SW 1271 (cell line): ENCODE measurements at places on chromosomes 2 and 18.
A peak's percentile ranks its signal among the peaks of the same experiment; 100 is the strongest.

GRCh38 chr2:218981881-218982585 is 3.0 kb downstream of the FEV start:
- DNase-seq = no peak

- no peak for DNase-seq
Observed at GRCh38 chr2:3637692-3638455, 20.1 kb upstream of the ALLC start.

DNA sequence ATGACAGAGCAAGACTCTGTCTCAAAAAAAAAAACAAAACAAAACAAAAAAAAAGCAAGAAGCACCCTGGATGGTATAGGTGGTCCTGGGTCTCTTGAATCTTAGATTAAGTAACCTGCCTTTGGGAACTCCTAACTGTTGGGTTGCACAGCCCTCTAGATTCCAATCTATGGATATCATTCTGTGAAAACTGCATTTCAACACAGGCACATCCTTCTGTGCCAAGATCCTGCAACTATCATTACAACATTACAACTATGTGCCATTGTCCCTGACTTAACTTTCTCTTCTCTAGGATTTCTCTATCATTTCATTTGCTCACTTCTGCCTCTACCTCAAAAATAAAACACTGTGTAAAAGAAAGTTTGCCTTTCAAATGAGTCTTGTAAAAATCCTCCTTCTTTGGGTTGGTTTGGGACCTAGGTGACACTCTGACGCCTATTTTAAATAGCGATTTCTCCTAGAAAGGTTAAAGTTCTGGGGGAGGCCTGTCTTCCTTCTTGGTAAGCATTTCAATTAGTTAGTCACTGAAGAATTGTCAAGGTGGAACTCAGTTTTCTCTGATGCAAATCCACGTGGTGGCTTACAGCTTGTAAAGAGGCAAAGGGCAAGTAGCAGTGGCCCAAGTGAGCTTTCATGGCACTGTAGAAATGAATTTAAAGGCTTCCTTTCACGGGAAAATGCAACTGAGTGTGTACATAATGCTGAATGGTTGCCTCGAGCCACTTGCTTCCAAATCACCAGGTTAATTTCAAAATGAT is 9.2 kb downstream of the LGALSL start:
- no peak for DNase-seq

DNA sequence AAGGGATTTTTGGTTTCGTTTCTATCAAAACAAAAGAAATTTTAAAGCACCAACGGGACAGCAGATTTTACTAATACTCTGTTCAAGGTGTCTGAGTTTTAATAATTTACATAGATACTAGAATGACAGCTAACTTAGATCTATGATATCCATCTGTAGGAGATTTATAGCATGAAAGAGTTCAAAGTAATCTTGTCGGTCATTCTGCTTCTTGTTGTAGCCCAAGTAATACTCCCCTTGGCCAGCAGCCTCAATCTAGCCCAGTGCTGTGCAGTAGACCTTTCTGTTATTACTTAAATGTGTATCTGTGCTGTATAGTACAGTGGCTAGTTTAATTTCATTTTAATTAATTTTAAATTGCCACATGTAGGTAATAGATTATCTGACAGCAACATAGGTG is 44.7 kb downstream of the ANKRD12 start:
- no peak for DNase-seq

GRCh38 chr18:486929-487740 is 13.4 kb downstream of the COLEC12 start:
- no peak for DNase-seq

- DNase-seq = no peak
Observed at GRCh38 chr2:134181219-134181618, 72.7 kb upstream of the MGAT5 start.

DNA sequence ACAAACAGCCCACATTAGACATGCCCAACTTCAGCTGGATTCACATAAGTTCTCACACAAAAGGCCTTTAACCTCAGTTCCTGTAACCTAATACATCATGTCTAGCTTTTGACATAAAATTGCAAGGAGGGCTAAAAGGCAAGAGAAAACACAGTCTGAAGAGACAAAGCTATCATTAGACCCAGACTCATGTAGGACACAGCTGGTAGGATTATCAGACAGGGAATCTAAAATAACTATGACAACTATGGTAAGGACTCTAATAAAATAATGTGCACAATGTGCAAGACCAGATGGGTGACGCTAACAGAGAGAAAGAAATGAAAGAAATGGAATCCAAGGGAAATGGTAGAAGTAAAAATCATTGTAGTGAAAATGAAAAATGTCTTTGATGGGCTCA is 643.2 kb upstream of the RAB6C start:
- no peak for DNase-seq

- DNase-seq = no peak
Observed at GRCh38 chr2:230268606-230269243, 43.2 kb downstream of the SP140 start.

GRCh38 chr2:15863089-15863488 is 77.3 kb upstream of the MYCN start:
- no peak for DNase-seq

DNA sequence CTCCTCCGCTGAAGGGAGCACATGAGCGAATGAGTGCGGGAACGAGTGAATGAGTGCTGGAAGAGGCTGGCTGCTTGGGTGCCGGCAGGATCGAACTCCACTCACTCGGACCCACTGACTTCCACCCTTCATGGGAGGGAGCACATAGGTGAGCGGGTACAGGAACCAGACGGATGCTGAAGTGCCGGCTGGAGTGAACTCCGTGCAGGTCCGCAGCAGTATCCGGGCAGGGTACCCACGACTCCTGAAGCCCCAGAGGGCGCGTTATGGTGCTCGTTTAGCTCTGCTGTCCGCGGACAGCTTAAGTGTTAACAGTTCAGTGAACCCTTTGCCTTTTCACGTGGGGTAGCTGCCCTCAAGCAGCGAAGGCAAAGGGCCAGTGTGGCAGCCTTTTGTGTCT is 23.2 kb downstream of the RPRM start:
- DNase-seq = no peak

- peak; percentile 31 for DNase-seq
Observed at GRCh38 chr2:85584857-85585780, 888 bp downstream of the VAMP5 start.

- no peak for DNase-seq
Observed at GRCh38 chr2:68766376-68766845, 31.8 kb downstream of the ARHGAP25 start.
